ENCODE measurements at places on chromosomes 4 and X.

GRCh38 chr4:103199009-103199408 lies 866 bp upstream of the CENPE start:
- no peak for DNase-seq

DNA sequence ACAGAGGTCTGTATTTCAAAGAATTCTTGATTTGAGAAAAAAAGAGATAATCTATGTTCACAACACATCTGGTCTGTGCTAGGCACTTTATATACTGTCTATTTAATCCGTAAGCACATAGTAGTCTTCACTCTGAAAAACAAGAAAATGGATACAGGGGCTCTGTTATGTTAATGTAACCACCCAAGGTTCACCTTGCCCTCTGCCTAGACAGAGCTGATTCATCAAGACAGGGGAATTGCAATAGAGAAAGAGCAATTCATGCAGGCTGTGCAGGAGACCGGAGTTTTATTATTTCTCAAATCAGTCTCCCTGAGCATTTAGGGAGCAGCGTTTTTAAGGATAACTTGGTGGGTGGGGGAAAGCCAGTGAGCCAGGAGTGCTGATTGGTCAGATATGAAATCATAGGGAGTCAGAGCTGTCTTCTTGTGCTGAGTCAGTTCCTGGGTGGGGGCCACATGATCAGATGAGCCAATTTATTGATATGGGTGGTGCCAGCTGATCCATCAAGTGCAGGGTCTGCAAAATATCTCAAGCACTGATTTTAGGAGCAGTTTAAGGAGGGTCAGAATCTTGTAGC lies 92.9 kb upstream of the TNIP3 start:
- no peak for DNase-seq

- no peak for DNase-seq
These were observed 39.8 kb downstream of the HAND2 start for GRCh38 chr4:173490256-173490655.

- no peak for DNase-seq
These were observed 4.2 kb upstream of the HGFAC start for GRCh38 chr4:3437582-3437936.

DNA sequence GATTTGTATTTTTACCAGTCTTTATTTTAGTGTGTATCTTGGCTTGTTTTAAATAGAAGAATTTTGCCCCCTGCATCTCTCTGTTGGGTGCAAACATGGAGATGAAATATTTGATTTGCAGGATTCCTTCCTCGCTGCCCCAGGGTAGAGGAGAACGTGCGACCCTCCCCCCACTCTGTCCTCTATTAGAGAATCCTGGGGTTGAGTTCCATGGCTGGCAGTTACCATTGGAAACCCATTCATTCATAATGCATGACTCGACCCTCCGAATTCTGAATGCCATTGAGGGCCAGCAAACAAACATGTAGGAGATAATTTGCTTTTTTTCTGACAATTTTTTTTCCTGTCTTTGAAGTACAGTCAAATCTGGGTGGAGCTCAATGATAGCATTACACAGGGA lies 53.7 kb downstream of the TRIM2 start:
- no peak for DNase-seq

GRCh38 chr4:13511101-13511500 lies 27.0 kb upstream of the RAB28 start:
- DNase-seq = no peak

DNA sequence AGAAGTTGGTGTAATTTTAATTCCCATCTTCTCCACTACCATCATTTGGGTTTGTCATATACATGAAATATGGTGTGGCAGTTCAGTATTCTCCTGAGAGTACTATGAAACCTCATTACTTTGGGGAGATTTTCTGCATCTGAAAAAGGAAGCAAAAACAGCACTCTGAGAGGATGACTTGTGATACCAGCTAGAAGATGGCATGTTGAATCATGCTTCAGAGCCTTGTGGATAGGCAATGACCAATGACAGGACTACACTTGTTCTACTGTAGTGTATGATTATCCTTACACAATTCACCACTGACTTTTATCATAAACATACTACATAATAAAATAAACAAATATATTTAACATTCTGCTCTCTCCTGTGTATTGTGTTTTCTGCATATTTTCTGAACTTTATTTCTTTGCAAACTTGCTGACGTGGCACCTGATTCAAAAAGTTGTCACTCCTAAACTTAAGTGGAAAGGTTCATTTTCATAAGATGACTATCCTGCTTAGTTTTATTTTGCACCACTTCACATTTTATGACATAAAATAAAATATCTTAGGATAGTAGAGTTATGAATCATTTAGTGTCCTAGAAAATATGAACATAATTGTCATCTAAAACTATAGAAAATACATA lies 991.3 kb downstream of the FSTL5 start:
- no peak for DNase-seq

DNA sequence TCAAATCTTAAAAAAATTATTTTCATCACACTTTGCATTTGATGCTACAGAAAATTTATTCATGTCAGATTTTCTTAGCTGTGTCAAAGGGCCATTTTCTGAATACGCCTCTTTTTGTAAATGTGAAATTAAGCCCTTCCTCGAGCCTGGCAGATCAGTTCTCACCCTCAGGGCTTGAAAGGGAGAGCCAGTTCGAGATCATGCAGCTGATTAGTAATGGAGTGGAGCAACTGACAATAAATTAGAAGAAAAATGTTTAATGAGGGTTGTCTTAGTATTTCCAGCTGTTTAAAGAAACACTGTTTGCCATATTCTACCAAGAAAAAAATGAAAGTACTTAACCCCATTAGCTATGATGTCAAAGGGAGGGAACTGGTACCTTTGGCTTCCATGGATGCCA lies 28.7 kb downstream of the CC2D2A start:
- no peak for DNase-seq
